Breast epithelium (tissue), 4 donors: ENCODE measurements at places on chromosomes 4 and X. TPM values are rescaled to one million over a fixed set of nuclear protein-coding genes. Genes with fewer than 3 reads are reported as not detected.

The AWAT2 gene
- not detected for total RNA-seq

DNA sequence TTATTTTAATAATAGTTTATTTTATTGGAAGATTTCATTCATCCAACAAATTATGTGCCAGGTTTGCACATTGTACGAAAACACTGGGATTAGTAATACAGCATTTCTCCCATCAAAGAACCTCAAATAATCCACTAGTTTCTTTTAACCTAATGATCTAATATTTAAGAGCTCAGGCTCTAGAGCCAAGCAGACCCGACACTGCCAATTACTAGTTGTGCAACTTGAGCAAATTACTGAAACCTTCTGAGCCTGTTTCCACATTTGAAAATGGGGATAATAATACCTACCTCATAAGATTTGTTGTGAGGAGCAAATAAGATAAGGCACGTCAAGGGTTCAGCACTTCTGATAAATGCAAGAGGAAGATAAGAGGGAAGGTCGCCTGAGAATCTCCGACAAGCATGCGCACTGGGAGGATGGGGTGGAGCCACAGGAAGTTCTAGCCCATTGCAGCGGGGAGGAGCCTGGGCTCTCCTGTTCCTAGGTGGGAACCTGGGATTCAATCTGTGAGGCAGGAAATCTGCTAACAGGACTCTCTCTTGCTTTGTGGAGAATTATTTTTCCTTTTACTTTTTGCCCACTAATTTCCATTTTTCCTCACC, 141.5 kb upstream of the SMAD1 start:
- DNase-seq = no peak

GRCh38 chr4:80500613-80501012, 165.1 kb downstream of the CFAP299 start:
- DNase-seq = no peak

GRCh38 chr4:186698028-186698427, 25.6 kb downstream of the FAT1 start:
- no peak for DNase-seq

DNA sequence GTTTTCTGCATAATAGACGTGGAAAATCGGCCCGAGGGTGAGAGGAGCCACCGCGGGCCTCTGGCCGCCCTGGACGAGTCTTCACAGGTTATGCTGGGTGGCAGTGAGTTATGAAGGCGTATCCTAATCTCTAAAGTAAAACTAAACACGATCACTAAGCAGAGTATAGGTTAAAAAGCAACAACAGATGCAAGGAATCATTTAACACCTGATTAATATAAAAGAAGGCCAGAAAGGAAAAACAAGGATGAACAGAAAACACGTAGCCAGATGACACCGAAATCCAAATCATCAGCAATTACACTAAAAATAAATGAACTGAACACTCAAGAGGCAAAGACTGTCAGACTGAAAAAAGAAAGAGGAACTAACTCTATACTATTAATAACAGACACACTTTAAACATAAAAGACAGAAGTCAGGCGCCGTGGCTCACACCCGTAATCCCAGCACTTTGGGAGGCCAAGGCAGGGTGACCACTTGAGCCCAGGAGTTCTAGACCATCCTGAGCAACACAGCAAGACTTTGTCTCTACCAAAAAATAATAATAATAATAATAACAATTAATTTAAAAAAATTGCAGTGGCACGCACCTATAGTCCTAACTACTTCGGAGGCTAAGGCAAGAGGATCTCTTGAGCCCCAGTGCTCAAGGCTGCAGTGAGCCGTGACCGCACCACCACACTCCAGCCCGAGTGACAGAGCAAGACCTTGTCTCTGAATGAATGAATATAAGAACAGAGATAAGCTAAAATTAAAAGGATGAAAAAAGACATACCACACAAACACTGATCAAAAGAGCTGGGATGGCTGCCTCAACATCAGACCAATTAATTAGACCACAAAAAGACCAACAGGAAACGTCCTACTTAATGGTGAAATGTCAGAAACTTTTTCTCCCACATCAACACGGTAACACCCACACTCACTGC, 30.0 kb downstream of the CTBP1 start:
- no peak for DNase-seq
